ENCODE measurements at places on chromosomes 2 and 18. TPM values are rescaled to one million over a fixed set of nuclear protein-coding genes. Genes with fewer than 3 reads are reported as not detected.

Gene LYPD6
- not detected for total RNA-seq

Gene DYNAP
- not detected for total RNA-seq

Gene NEU4
- not detected for total RNA-seq

Gene CDK15
- not detected for total RNA-seq

Gene APCDD1
- 9.2 TPM for total RNA-seq

Gene LRPPRC
- total RNA-seq: 31.2 TPM

Gene ST8SIA5
- not detected for total RNA-seq

Gene PLEKHH2
- 1.8 TPM for total RNA-seq

Gene CPLX4
- not detected for total RNA-seq

Gene COL4A4
- 45.2 TPM for total RNA-seq

Gene GFPT1
- 32.5 TPM for total RNA-seq

Gene TMEM214
- total RNA-seq: 43.7 TPM

Gene C2orf80
- not detected for total RNA-seq

Gene WDR43
- total RNA-seq: 34.0 TPM

Gene SF3B6
- total RNA-seq: 121 TPM

Gene SERPINB7
- not detected for total RNA-seq

Gene KCNK3
- under 0.01 TPM for total RNA-seq

Gene SMIM21
- not detected for total RNA-seq

Gene SLC5A7
- not detected for total RNA-seq

Gene ZNF804A
- total RNA-seq: not detected

Gene ALPG
- not detected for total RNA-seq

Gene VSNL1
- total RNA-seq: not detected

Gene DHRS9
- total RNA-seq: 29.2 TPM

Gene G6PC2
- not detected for total RNA-seq

Gene FAM98A
- total RNA-seq: 36.6 TPM

Gene OLA1
- 108 TPM for total RNA-seq

Gene RMDN2
- total RNA-seq: 4.0 TPM

Data from cardiac atrium fibroblast (primary cell).